CD4-positive, alpha-beta T cell treated with Interferon alpha-2 for 1 hour (primary cell): ENCODE measurements at places on chromosomes 6 and 20.

- DNase-seq = no peak
These were observed 707.6 kb upstream of the MARCKS start for GRCh38 chr6:113149511-113149910.

DNA sequence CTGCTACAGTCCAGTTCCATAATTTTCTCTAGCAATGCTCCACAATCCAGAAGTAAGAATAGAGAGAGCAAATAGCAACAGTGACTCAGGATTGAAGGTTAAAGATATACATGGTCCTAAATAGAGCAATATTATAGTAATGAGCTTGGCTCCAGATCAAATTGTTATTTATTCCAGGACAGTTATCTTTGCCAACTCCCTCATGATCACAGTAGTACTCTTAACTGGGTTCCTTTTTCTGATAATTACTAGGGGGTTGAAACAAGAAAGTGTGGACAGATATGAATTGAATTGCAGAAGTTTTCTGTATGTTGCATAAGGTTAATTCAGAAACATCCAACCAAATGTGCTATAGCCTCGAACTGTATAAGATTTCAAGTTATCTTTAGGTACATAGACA lies 11.9 kb downstream of the FAM184A start:
- DNase-seq = no peak

- DNase-seq = no peak
These were observed 25.0 kb upstream of the SH3BGRL2 start for GRCh38 chr6:79605968-79606764.

- DNase-seq = peak; percentile 47
These were observed 39.2 kb downstream of the GNAS start for GRCh38 chr20:58891718-58892140.

- peak; percentile 63 for DNase-seq
These were observed 35.7 kb upstream of the ID1 start for GRCh38 chr20:31569163-31570020.

DNA sequence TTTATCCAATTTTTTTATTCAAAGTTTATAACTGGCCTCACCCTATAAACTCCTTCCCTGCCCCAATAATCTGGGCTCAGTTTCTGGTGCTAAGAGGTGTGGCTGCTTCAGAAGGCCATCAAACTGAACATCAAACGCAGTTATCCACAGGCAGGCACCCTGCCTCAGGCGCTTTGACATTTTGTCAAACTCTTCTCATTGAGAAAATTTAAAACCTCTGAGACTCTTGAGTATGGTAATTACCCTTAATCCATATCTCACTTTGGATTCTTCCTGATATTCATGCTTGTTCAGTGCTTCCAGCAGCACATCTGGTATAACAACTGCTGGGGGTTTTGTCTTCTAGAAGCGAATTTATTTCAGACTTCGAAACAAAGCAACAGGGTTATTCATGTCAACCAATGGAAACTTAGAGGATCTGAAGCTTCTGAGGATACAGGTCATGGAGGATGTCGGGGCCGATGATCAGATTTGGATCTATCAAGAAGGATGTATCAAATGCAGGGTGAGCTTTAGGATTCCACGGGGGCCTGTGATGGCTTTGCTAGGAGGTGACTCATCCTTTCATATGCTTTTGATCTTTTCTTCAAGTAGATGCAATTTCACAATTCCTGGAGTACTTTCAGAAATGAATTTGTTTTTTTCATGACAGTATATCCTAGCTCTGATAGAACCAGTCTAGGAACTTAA lies 68.2 kb downstream of the RTN4IP1 start:
- DNase-seq = no peak

DNA sequence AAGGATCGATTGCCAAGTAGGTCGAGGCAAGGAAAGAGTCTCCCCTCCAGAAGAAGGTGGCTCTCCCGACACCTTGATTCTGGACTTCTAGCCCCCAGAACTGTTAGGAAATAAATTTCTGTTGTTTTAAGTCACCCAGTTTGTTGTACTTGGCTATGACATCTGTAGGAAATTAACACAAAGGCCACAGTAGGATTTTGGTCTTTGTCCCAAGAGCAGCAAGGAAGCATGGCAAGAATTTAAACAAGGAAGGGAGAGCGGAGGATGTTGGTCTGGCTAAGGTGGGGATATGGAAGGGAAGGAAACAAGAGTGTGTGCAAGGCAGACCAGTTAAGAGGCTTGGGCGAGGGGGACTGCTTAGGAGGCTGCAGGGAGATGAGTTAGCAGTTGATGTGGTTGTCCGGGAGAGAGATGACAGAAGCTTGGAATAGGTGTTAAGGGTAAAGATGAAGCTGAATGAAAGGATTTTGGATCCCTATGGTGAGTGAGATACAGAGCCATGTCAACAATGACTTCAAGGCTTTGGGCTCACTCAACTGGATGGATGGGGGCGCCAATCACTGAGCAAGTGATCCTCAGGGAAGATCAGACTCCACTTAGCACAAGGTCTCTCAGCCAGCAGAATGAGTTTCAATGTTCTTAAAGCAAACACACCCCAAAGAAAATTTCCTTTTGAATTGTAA lies 140.5 kb upstream of the ZNF217 start:
- DNase-seq = no peak

- DNase-seq = no peak
These were observed 155.6 kb downstream of the OGFRL1 start for GRCh38 chr6:71444222-71444621.

DNA sequence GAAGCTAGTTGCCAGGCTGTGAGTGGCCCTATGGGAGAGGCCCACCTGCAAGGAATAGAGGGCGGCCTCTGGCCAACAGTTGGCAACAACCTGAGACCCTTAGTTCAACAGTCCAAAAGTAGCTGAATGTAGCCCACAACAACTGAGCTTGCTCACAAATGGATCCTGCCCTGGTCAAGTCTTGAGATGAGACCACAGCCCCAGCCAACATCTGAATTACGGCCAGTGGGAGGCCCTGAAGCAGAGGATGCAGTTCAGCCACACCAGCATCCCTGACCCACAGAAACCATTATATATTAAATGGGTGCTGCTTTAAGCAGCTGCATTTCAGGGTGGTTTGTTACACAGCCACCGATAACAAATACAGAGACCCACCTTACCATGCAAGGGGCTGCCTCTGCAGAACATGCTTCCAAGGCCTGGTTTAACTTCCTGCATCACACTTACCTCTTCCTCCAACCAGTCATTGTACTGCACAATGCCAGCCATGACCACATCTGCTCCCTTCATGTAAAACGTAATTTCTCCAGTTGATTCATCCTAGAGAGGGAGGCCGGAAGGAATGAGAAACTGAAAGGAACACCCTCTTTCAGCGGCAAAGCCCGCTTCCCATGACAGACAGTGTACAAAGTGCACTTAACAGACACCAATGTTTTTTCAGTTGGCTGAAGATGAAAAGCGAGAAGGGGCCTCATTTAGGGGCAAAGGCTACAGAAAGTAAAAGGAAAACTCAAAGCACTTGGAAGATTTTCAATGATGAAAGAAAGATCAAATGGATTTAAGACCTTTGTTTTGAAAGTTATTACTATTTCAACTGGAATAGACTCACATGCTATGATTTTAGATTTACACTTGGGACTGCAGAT lies 86.2 kb upstream of the NFATC2 start:
- DNase-seq = no peak

DNA sequence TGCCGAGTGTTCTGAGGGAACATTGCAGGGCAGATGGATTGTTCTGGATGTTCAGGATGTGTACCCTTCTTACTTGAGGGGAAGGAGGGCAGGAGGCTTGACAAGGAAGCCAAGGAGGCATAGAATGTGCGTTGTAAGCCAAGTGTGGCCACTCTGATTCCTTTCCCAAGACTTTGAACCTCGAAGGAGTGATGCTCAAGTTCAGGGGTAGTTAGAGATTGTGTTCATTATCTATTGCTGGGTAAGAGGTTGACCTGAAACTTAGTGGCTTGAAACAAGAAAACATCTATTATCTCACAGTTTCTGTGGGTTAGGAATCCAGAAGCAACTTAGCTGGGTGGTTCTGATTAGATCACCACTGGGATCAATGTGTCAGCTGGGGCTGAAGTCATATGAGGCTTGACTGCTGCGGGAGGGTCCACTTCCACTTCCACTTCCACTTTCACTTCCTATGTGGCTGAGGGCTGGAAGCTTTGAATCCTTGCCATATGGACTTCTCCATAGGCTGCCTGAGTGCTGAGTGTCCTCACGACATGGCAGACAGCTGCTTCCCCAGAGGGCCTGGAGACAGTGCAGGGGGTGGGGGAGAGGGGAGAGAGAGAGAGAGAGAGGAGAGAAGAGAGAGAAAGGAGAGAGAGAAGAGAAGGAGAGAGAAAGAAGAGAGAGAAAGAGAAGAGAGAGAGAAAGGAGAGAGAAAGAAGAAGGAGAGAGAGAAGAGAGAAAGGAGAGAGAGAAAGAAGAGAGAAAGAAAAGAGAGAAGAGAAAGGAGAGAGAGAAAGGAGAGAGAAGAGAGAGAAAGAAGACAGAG lies 6.9 kb upstream of the CD40 start:
- DNase-seq = peak; percentile 67

DNA sequence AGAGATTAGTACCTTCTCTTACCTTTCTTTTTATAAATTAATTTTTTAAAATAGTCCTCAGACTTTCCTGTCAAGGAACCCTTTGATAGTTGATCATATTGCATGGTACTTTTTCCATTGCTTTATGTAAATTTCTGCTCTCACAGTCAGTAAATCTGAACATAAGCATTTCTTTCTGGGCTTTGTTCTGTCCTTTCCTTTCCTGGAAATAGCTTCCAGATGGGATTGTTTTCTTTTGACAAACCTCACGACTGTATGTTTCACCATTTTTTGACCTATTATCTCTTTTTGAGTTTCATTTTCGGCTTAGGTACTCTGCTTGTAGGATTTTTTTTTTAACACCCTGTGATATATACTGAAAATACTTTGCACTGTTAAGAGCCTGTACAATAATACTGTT lies 32.6 kb downstream of the UTRN start:
- DNase-seq = no peak

GRCh38 chr6:5507131-5507681 lies 245.9 kb downstream of the FARS2 start:
- no peak for DNase-seq

GRCh38 chr6:121951918-121952379 lies 447.5 kb upstream of the HSF2 start:
- DNase-seq = no peak

GRCh38 chr20:15576411-15576810 lies 996.8 kb downstream of the KIF16B start:
- DNase-seq = no peak

GRCh38 chr6:30452736-30453507 lies 36.4 kb upstream of the HLA-E start:
- no peak for DNase-seq

DNA sequence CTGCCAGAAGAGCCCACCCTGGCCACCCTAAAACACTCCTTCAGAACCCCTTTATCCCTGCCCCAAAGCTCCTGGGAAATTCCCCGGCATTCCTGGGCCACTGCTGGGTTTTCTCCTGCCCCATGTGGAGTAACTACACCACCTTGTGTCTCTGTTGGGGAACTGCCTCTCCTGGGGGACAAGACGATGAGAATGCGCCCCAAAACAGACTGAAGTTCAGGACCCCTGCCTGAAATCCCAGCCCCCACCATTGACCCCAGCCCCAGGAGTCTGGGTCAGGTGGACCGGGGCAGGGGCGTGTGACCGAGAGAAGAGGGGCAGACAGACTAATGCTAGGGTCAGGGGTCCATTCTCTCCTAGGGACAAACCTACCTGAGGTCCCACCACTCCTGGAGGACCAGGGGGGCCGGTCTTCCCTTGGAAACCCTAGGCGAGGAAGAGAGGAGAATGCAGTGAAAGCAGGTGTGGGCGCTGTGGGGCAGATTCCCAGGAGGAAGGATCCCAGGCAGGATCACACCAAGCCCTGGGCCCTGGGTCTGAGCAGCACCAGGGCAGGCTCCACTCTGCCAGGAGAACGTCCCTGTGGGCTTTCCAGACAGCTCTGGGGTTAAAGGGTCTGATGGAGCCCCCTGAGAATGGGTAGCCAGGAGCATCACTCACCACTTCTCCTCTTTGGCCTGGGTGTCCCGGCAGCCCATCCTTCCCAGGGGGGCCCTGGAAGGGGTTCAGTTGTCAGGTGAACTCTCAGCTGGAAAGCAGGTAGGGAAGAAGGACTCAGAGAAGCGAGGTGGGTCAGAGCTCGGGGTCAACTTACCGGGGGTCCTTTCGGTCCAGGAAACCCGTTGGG lies 19.4 kb downstream of the COL11A2 start:
- DNase-seq = no peak

GRCh38 chr6:44065443-44066140 lies 61.7 kb downstream of the MRPL14 start:
- no peak for DNase-seq

DNA sequence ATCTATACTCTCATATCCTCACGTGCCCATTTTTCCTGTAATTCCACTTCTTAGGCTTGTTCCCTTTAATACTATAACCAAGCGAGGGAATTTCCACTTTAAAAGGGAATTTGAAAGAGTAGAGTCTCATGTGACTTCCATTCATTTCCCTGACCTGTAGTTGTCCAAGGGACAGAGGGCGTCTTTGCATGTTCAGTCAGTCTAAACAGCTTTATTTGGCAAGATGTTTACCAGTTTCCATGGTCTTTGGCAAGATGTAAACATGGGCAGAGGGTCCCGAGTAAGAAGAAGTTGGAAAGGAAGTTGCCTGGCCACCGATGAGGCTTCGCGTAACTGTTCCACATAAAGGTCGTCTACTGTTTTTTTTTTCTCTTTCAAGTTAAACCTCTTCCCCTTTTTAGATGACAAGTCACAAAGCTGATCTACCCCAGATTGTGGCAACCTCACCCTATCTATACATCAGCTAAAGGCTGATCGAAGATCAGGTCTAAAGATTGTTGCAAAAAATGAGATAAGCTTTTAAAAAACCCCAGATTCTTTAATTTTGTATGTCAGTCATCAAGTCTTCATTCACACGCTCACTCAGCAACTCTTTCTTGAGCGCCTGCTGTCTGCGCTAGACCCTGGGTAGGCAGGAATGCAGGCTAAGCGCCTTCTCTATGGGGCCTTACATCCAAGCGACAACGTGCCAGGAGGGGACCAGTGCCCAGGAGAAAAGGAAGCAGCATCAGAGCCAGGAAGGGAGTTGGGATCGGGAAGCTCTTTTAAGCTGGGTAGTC lies 31.7 kb upstream of the CCR6 start:
- DNase-seq = peak; percentile 66

GRCh38 chr6:133262804-133263203 lies 21.6 kb downstream of the EYA4 start:
- no peak for DNase-seq

DNA sequence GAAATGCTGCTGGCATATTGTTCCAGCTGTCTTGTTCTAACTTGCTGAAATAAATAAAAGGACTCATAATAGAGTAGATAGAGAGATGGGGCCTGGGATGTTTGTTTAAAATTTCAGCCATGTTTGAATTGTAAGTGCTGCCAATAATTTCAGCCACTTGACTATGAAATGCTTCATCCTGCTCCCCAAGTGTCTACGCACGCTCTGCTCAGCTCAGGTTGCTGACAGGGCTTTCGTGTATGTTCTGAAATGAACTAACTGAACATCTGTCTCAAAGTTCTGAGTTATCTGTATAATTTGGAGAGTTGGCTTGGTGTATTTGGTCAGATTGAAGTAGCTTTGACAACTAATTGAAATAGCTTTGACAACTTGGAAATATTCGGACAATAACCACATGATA lies 387.8 kb downstream of the BMP2 start:
- no peak for DNase-seq

GRCh38 chr6:157984686-157985225 lies 3.1 kb downstream of the SYNJ2 start:
- DNase-seq = no peak
